Esophagus mucosa (tissue), 1 donor: ENCODE measurements at places on chromosomes 7 and 10. TPM values are rescaled to one million over a fixed set of nuclear protein-coding genes. Genes with fewer than 3 reads are reported as not detected.
A peak's percentile ranks its signal among the peaks of the same experiment; 100 is the strongest.

GRCh38 chr7:92108821-92109220, 25.5 kb downstream of the CYP51A1 start:
- no peak for ATAC-seq

Gene EN2
- not detected for total RNA-seq

DNA sequence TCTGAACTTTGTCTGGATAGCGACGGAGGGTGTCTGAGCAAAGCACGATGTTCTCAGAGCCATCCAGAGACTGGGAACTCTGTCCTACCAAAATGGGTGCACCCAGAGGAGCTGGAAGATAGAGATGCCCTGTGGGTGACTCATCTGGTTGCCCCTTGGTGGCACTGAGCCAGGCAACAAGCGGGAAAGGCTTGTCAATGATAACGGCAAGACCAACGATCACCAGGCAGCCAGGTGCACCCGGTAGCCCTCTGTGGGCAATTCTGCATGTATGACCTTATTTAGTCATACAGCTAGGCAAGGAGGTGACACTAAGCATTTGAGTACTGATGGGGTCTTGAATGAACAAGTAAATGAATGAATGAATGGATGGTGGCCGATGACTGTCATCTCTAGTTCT, 2.8 kb upstream of the ELN start:
- ATAC-seq = no peak

GRCh38 chr10:14926061-14926470, 27.8 kb downstream of the DCLRE1C start:
- peak; percentile 81 for ATAC-seq

Gene GHRHR
- total RNA-seq = not detected

Gene HEPACAM2
- not detected for total RNA-seq

GRCh38 chr10:110919971-110920881, 822 bp downstream of the SHOC2 start:
- ATAC-seq = no peak

Gene IL2RA
- 1.4 TPM for total RNA-seq

- ATAC-seq = no peak
Measured at GRCh38 chr10:24172909-24173308, 36.0 kb upstream of the KIAA1217 start.

GRCh38 chr7:5462216-5462615, 38.6 kb upstream of the TNRC18 start:
- no peak for ATAC-seq

DNA sequence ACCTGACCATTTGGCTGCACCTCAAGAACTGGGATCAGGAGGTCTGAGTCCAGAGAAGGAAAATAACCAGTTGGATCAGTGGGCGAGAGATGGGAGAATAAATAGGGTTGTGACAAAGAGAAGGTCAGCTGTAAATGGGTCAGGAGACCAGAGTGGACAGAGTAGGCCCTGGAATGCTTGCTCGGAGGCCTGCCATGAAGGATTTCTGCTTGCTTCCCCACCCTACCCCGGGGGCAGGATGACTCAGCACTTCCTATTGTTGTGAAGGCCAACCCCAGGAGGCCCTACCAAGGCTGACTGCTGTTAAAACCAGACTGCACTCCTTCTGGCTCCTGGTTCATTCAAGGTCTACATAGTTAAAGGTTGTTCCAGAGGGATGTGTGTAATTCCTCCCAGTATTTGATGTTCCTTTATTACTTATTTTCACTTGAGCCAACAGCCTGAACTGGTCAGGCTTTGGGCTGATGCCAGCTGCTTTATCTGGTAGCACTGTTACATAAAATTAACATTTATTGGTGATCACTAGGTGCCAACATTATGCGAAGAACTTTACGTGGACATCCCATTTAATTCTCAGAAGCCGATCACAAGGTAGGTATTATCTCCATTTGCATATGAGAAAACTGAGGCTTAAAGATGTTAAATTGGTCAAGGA, 27.3 kb upstream of the IFRD1 start:
- peak; percentile 92 for ATAC-seq
